ENCODE measurements at places on chromosomes 11 and 22.

- DNase-seq = peak; percentile 85
Measured at GRCh38 chr11:60970369-60970774, 1.1 kb upstream of the CD6 start.

- DNase-seq = no peak
Measured at GRCh38 chr11:119531623-119532022, 108.7 kb upstream of the THY1 start.

GRCh38 chr11:16191212-16191867 lies 165.0 kb downstream of the SOX6 start:
- no peak for DNase-seq

DNA sequence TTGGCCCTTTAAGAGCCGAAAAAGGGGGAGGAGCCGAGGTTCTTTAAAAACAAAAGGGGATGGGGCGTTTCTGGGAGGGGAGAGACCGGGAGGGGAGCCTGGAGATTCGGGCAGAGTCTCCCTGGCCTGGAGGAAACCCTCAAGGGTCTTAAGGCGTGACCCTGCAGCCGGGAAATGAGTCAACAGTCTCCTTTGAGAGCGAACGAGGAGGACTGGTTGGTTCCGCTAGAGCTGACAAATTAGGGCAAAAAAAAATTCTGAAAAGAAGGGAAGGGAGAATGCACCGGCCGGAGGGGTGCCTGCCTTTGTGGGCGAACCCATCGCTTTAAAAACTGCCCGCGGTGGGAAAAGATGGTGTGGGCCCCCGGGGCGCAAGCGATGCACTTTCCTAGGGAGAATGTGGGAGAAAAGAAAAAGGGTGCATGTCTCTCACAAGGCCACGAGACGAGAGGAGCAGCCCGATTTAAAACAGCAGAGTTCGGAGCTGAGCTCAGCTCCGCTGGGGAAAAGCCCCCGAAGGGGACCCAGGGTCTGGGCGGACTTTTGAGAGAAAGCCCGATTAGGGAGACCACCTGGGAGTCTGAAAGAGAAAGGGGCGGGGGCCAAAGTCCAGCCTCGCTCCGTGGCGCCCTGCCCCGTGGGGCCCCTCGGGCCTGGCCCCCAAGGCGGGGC lies 874 bp downstream of the ZFTA start:
- DNase-seq = peak; percentile 47

DNA sequence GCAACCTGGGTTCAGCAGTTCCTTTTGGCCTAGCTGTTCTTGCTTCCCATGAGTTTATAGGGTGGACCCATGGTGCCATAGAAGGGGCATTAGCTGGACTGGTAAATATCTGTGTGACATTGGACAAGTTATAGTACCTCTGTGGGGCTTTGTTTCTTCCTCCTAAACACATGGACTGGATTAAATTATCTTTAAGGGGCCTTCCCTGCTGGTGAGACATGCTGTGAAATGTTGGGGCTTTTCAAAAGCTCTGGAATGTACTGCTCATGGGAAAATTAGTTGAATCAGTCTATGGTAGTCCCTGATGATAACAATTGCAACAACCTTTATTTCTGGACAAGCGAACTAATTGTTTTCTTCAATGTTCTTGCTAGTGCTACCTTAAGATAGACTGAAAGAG lies 276.2 kb downstream of the BLID start:
- no peak for DNase-seq

DNA sequence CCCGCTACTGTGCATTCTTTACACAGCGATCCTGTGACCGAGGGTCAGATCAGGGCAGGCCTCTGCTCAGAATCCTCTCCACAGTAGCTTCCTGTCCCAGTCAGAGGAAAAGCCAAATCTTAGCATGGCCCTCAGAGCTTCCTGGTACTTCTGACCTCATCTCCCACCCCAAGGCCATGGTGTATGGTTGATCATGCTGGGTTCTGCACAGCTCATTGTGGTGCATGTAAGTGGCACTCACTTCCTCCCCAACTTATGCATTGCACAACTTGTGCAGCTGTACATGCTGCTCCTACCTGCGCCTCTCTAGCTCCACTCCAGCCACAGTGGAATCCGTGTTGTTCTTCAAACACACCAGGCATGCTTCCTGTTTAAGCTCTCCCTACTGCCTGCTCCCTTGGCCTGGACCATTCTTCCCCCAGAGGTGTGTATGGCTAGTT lies 20.3 kb downstream of the BMAL1 start:
- no peak for DNase-seq

- no peak for DNase-seq
Measured at GRCh38 chr11:87903345-87903744, 271.9 kb downstream of the RAB38 start.

- DNase-seq = no peak
Measured at GRCh38 chr22:38162881-38163843, 18.5 kb downstream of the PLA2G6 start.

GRCh38 chr22:19853879-19854777 lies 546 bp downstream of the GNB1L start:
- DNase-seq = peak; percentile 17
